Upper lobe of left lung (tissue), 6 donors: ENCODE measurements at places on chromosomes 2 and 18. TPM values are rescaled to one million over a fixed set of nuclear protein-coding genes. Genes with fewer than 3 reads are reported as not detected.

DNA sequence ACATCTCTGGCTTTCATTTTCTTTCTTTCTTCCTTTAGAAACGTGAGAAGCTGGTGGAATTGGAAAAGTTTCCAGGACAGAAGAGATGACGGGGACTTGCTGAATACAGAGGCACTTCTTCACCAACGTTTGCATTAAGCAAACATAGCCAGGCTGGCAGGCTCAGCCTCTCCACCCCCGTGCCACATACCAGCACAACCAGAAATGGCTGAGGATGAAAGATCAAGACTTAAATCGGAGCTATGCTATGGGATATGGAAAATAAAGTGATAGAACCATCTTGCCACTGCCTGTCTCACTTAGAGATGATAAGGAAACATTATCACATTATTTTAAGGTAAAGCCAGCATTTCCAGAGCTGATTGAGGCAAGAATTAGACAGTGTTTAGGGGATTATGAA is 483.3 kb downstream of the BCL11A start:
- H3K4me3 ChIP-seq = no peak overlapping the region
- no peaks in the 10 kb centered on the region for H3K4me1 ChIP-seq
- H3K27me3 ChIP-seq = no peaks in the 10 kb centered on the region
- no peak for DNase-seq
- no peak overlapping the region for H3K27ac ChIP-seq
- H3K36me3 ChIP-seq = no peaks in the 10 kb centered on the region

Gene NPHP1
- 5.8 TPM for total RNA-seq

DNA sequence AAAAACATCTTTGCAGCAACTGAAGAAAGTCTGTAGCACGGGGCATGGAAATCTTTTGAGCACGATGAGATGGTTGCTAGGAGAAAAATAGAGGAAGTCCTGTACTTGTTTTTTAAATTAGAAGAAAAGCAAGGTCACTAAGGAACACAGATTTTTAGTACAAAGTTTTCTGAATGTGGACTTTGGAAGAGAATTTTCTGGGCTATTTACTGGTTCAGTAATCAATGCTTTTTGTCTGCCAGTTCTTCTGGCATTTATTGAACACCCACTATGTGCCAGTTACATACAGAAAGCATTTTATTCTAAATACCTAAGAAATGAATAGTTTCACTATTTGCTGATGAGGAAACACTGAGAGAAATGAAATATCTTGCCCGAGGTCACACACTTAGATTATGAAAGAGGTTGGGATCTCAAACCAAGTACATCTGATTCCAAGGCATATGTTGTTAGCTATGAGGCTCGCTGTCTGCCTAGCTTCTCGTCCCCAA is 15.6 kb upstream of the MAP3K20 start:
- H3K4me3 ChIP-seq = no peak overlapping the region
- no peaks in the 10 kb centered on the region for H3K36me3 ChIP-seq
- no peaks in the 10 kb centered on the region for H3K4me1 ChIP-seq
- no peaks in the 10 kb centered on the region for H3K27me3 ChIP-seq

GRCh38 chr2:74228772-74229171 is 30.4 kb downstream of the MTHFD2 start:
- no peaks in the 10 kb centered on the region for H3K27me3 ChIP-seq
- H3K4me3 ChIP-seq = no peak overlapping the region
- H3K4me1 ChIP-seq = no peaks in the 10 kb centered on the region
